ENCODE measurements at places on chromosomes 5 and 9. TPM values are rescaled to one million over a fixed set of nuclear protein-coding genes. Genes with fewer than 3 reads are reported as not detected.

ARHGEF28 gene
- total RNA-seq, result 34.3 TPM

- H3K36me3 ChIP-seq, result no peaks in the 10 kb centered on the region
- no peak overlapping the region for H3K27ac ChIP-seq
- no peak overlapping the region for H3K4me3 ChIP-seq
- H3K4me1 ChIP-seq, result no peaks in the 10 kb centered on the region
- DNase-seq, result peak; percentile 61
- H3K27me3 ChIP-seq, result no peaks in the 10 kb centered on the region
Measured at GRCh38 chr5:120365656-120366446, 98.2 kb upstream of the PRR16 start.

DMRT2 gene
- total RNA-seq, result not detected

SPATA31E1 gene
- not detected for total RNA-seq

GRCh38 chr9:114722081-114722621 lies 40.2 kb upstream of the TEX48 start:
- DNase-seq, result peak; percentile 75
- H3K27me3 ChIP-seq, result no peaks in the 10 kb centered on the region
- H3K4me1 ChIP-seq, result peaks cover 19% of the 10 kb centered on the region
- H3K27ac ChIP-seq, result no peak overlapping the region
- H3K4me3 ChIP-seq, result no peak overlapping the region

DNA sequence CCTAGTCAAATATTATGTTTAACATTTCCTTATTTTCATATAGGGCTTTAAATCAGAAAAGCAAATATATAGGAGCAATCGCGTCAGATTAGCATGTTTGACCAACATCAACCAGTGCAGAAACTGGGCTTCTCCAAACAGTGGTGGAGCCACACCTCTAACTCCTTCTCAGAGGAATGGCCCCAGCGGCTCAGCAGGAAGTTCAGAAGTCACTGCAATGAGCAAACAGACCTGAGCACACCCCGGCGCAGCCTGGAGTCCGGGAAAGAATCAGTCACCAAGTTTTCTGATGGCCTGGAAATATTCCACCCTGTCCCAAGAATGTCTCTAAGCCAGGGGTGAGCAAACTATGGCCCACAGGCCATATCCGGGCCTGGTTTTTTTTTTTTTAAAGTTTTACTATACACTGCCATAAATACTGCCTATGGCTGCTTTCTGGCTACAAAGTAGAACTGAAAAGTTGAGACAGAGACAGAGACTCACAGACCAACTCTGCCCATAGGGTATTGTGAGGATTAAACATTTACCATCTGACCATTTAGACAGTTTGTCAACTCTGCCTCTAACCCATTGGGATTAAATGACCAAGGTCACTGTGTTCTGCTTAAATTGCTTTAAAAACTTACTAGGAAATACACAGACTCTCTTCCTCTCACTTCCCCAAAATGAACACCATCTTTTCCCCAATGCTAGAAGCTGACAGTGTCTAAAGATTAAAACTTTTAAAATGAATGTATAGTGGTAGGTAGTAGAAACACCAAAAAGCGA lies 5.4 kb downstream of the GOLM1 start:
- peak; percentile 21 for DNase-seq
- H3K27me3 ChIP-seq, result no peaks in the 10 kb centered on the region
- no peak overlapping the region for H3K4me3 ChIP-seq
- H3K36me3 ChIP-seq, result no peaks in the 10 kb centered on the region

IFNB1 gene
- total RNA-seq, result 0.17 TPM

DNA sequence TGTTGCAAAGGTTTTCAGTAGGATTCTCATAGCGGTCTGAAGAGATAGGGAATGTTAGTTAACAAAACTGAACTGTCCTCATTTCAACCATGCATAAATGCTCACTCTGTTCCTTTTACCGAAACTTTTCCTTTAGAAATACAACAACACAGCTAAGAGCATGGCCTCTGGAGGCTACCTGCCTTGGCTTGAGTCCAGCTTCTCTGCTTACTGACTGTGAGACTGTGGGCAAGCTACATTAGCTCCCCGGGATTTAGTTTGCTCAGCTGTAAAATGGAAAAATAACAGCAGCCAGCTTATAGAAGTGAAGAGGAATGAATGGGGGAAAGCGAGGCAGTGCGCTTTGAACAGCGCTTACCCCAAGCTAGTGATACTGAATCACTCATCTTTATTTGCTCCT lies 507.9 kb upstream of the DAP start:
- no peaks in the 10 kb centered on the region for H3K36me3 ChIP-seq
- H3K27me3 ChIP-seq, result no peaks in the 10 kb centered on the region
- H3K27ac ChIP-seq, result no peak overlapping the region

KIF27 gene
- 4.8 TPM for total RNA-seq

- no peaks in the 10 kb centered on the region for H3K27me3 ChIP-seq
- no peaks in the 10 kb centered on the region for H3K36me3 ChIP-seq
- H3K4me3 ChIP-seq, result no peak overlapping the region
- no peak for DNase-seq
Measured at GRCh38 chr5:41747708-41748107, 122.5 kb downstream of the OXCT1 start.

DNA sequence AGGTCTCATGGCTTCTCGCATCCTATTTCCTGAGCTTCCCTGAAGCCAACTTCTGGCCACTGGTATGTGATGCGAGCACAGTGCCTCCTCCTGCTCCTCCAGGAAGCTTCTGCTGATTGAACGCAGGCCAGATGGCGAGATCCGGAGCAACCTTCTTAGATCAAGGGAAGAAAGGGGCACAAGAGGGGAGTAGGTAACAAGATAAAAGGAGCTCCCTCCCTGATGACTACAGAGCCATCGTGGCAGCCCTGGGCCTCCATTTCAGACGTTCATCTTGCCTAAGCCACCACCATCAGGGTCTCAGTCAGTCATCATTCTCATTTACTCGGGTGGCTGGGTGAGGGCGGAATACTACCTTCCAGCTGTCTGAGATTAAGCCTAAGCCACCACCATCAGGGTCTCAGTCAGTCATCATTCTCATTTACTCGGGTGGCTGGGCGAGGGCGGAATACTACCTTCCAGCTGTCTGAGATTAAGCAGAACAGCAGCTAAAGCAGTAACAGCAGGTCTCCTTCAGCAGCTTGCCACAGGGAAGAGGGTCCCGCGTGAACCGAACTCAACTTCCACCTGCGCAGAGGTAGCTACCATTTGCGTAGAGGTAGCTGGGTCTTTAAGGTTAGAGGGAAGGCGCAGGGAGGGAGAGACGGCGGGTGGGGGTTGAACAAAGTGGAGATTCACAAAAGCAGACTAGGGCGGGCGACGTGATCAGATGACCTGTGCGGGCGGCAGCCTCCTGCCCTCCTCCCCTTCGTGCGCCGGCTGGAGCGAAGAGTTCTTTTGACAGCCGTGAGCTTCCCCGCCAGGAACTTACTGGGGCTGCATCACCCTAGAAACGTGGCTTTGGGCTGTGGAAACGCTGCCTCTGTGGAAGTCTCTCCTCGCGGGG lies 27.9 kb upstream of the MGAT1 start:
- peak overlapping the region; percentile 92 for H3K27ac ChIP-seq
- peak overlapping the region; percentile 83 for H3K4me3 ChIP-seq
- no peak for DNase-seq

DNA sequence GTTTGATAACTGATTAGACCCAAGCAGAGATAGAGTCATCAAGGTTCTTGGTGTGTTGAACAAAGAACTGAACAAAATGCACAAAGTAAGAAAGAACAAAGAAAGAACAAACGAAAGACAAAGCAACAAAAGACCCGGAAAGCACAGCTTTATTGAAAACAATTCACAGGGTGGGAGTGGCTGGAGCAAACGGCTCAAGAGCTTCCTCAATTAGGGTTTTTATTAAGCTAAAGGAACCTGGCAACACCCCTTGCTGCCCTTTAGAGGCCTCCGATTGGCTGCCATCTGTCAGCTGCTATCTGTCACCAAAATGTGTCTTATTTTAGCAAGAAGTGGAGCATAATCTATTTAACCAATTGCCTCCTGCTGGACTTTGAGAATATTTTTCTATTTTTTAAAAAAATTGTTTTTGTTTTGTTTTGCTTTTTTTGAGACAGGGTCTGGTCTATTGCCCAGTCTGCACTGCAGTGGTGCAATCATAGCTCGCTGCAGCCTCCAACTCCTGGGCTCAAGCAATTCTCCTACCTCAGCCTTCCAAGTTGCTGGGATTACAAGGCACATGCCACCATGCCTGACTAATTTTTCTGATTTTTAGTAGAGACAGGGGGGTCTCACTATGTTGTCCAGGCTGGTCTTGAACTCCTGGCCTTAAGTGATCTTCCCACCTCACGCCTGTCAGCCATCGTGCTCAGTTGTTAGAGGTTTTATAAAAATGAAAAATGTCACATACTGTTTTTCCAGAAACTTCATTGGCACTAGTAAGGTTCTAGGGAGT lies 7.7 kb upstream of the ABO start:
- H3K27ac ChIP-seq, result no peak overlapping the region
- peaks cover 6% of the 10 kb centered on the region for H3K27me3 ChIP-seq
- no peak overlapping the region for H3K4me3 ChIP-seq
- no peaks in the 10 kb centered on the region for H3K36me3 ChIP-seq
- H3K4me1 ChIP-seq, result no peaks in the 10 kb centered on the region
- no peak for DNase-seq

- H3K36me3 ChIP-seq, result no peaks in the 10 kb centered on the region
- no peak overlapping the region for H3K4me3 ChIP-seq
- H3K27ac ChIP-seq, result no peak overlapping the region
- peaks cover 3% of the 10 kb centered on the region for H3K27me3 ChIP-seq
- H3K4me1 ChIP-seq, result peaks cover 4% of the 10 kb centered on the region
- DNase-seq, result no peak
Measured at GRCh38 chr9:133739408-133740280, 1.5 kb upstream of the SARDH start.

AK6 gene
- 34.3 TPM for total RNA-seq

DNA sequence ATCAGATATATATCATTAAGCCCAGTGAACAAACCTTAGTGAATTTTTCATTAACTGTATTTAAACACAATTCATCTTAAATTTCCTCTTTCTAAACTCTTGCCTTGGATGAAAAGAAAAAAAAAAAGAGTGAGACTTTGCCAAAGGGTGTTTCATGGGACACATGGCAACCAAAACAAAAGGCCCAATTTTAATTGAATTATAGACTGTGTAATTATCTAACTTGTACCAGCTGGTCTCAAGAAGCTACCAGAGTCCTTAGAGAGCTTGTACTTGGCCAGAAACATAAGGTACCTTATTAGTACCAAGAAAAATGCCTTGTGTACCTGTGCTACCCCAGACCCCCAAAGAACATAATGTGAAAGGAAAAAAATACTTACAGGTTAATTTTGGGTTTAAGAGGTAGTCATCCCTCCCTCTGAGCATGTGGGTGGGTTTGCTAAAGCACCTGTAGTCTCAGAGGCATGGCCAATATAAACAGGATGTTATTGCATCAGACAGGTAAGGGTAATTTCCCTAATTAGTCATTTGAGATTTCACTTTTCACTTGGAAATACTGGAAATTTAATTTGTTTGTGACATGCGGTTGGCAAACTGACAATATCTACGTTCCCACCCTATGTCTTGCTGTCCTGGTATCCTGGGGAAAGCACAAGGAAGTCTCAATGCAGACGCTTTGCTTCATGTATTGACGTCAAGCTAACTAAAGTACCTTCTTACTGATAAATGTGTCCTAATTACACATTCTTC lies 90.1 kb downstream of the SNCAIP start:
- no peak for DNase-seq
- H3K4me3 ChIP-seq, result no peak overlapping the region
- no peaks in the 10 kb centered on the region for H3K36me3 ChIP-seq
- no peaks in the 10 kb centered on the region for H3K4me1 ChIP-seq
- H3K27me3 ChIP-seq, result no peaks in the 10 kb centered on the region
- no peak overlapping the region for H3K27ac ChIP-seq

CATSPER3 gene
- under 0.01 TPM for total RNA-seq

ANGPTL2 gene
- total RNA-seq, result 163 TPM

- no peak overlapping the region for H3K27ac ChIP-seq
- no peaks in the 10 kb centered on the region for H3K27me3 ChIP-seq
- no peak for DNase-seq
- no peaks in the 10 kb centered on the region for H3K4me1 ChIP-seq
Measured at GRCh38 chr9:15498246-15498995, 12.3 kb downstream of the PSIP1 start.

DNA sequence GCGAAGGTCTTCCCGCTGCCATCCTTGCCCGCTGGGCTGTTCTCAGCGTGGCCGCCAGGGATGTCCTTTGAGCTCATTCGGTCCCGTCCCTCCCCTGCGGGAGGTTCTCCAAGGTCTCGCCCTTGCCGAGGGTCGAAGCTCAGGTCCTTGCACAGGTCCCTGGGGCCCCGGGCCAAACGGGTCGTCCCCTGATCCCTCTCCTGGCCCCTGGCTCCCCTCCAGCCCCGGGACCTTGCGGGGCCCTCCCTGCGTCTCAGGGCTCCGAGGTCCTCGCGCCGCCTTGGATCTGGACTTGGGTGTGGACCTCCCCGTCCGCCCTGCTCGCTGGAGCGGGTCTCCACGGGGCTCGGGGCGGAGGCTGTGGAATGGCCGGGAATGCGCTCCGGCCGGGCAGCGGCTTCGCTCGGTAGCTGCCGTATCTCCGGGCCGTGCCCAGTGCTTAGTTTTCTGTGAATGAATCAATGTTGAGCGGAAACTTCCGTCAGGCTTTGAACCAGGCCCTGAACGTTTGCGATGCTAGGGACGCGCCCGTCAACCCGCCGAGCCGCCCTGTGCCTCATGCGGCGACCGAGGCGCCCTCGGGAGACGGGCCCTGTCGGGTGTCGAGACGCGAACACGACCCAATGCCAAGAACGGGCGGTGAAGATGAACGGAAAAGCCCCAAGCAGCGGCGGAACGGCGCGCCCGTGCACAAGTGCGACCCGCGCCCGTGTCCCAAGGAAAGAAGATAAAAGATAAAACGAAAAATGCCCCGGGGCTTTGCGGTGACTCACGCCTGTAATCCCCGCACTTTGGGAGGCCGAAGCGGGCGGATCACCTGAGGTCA lies 780 bp downstream of the RNU6ATAC start:
- H3K36me3 ChIP-seq, result peaks cover 4% of the 10 kb centered on the region
- H3K4me1 ChIP-seq, result peaks cover 9% of the 10 kb centered on the region
- no peak overlapping the region for H3K27ac ChIP-seq
- peak; percentile 55 for DNase-seq

- H3K27me3 ChIP-seq, result no peaks in the 10 kb centered on the region
- H3K4me1 ChIP-seq, result no peaks in the 10 kb centered on the region
- no peaks in the 10 kb centered on the region for H3K36me3 ChIP-seq
- H3K27ac ChIP-seq, result no peak overlapping the region
- DNase-seq, result no peak
- no peak overlapping the region for H3K4me3 ChIP-seq
Measured at GRCh38 chr5:116935561-116936162, 361.0 kb upstream of the SEMA6A start.

DNA sequence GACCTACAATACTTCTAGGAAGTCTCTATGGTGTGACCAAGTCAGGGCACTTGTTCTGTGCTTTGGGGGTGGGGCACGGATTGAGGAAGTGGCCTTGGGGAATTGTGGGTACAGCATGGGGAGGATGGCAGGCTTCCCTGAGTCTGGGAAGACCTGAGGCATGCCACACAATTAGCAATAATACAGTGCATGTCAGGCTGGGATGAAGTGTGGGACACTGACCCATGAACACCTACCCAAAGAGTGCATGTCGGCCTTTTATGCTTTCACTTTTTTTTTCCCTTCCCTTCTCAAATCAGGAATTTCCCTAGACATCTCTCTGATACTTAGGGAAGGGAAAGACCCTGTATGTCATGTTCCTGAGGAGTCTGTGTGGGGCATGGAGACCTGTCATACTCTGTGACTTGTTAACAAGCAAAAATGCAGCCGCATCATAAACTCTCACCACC lies 146.4 kb downstream of the PALM2AKAP2 start:
- H3K36me3 ChIP-seq, result no peaks in the 10 kb centered on the region
- no peak for DNase-seq
- H3K27ac ChIP-seq, result no peak overlapping the region
